CD4-positive, alpha-beta T cell treated with Interleukin-17A for 4 hours (primary cell): ENCODE measurements at places on chromosomes 11 and 22.

DNA sequence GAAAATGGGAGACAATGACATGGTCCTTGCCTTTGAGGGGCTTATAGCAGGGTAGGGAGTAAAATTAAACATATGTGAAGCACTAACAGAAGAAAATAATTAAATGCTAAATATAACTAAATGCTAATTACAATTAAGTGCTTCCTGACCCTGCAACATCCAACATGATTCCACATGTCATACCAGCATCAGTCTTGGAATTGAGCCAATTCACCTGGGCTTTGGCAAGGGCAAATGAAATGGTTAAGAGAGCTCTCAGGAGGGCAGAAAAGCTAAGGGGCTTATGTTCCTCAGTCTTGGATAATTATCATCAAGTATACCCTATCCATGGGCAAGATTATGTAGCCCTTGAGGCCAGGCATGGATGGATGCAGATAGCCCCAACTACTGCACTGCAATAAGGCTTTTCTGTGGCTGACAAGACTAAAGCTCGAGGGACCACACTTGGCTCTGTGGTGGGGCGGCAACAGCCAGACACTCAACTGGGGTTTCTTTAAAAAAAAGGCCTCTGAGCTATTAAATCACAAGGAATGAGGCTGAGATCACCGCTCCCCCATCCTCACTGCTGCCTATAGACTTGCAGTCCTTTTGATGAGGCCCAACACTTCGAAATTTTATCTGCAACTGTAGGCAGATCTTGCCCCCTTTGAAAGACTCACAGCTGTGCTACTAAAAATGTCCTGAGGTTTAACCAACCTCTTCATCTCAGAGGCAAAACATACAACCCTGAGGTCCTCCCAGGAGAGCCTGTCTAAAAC lies 39.0 kb downstream of the IL18BP start:
- no peak for DNase-seq

- no peak for DNase-seq
Measured at GRCh38 chr22:33337524-33337923, 279.3 kb upstream of the SYN3 start.

GRCh38 chr11:84691830-84692229 lies 935.3 kb downstream of the DLG2 start:
- no peak for DNase-seq

- no peak for DNase-seq
Measured at GRCh38 chr22:26748845-26749244, 91.5 kb downstream of the MIAT start.

DNA sequence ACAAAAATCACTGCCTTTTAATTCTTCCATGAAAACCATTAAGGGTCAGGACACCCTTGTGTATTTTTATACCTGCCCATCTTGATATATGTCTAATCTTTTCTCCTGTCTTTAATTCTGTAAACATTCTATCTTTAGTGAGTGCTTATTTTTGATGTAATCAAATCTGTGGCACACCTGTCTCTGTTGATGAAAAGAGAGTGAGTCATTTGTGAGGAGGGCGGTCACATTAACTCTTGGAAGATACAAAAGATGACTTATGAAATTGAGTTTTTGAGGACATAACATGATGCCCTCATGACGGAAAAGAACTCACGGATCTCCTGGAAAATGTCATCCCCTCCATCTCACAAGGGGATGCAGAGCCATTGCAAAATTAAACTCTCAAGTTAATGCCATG lies 206.5 kb upstream of the PGR start:
- DNase-seq = no peak

- no peak for DNase-seq
Measured at GRCh38 chr22:46107753-46108563, 42.4 kb upstream of the PPARA start.

GRCh38 chr11:79514290-79514689 lies 73.5 kb upstream of the TENM4 start:
- no peak for DNase-seq

DNA sequence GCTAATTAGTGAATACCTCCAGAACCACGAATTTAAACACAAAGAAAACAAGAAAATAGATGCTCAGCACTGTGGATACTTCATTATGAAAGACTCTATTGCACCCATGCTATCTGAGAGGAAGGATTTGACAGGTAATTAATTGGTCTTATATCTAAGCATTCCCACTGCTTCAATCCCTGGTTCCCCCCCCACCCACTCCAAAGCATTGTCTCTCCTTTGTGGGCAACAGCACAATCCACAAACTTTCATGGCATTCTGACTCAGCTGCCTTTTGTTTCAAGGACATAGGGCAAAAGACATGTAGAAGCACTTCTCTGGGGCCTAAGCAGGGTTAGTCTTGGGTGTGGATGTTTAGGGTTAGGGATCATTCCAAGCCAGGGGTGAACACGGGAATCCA lies 551.4 kb downstream of the BUD13 start:
- DNase-seq = no peak

- no peak for DNase-seq
Measured at GRCh38 chr11:6199174-6199810, at the start of gene OR52W1. TSS of gene OR52W1 (plus strand) at chr11:6199224. CDS start at chr11:6199224, 0 bp downstream.

GRCh38 chr22:35582218-35582860 lies 34.8 kb downstream of the MB start:
- DNase-seq = no peak

GRCh38 chr11:95536047-95536690 lies 253.4 kb downstream of the FAM76B start:
- no peak for DNase-seq

DNA sequence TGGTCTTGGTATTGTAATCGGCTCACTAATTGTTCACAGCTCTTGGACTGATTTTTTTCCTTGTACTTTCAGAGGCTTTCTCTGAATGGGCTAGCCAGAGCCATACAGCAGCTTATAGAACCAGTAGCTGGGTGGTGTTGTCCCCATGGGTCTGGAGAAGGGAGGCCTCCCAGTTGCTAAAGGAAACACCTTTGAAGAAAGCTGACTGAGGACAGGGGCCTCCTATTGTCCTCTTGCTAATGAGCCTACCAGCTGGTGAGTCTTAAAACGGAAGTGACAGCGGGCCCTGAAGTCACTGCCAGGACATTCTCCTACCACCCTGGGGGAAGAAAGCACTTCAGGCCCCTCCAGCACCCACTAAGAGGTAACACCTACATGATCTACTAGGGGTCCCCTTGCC lies 9.9 kb downstream of the FADS3 start:
- DNase-seq = no peak

DNA sequence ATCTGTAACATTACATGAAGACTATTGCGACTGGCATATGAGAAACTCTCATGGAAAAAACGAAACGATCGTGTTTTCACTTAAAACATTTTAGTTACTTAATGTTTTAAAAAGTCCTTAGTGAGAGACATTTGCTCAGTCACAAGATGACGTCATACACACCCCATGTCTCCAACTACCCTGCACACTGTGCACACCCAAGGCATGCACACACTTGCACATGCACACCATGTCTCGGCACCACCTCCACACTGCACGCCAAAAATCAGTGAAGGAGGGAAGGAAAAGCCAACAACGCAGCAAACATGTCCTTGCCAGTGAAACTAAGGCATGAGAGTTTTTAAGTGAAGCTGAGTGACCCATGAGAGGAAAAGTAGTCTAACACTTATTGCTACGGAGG lies 18.0 kb downstream of the NCAPD3 start:
- no peak for DNase-seq

DNA sequence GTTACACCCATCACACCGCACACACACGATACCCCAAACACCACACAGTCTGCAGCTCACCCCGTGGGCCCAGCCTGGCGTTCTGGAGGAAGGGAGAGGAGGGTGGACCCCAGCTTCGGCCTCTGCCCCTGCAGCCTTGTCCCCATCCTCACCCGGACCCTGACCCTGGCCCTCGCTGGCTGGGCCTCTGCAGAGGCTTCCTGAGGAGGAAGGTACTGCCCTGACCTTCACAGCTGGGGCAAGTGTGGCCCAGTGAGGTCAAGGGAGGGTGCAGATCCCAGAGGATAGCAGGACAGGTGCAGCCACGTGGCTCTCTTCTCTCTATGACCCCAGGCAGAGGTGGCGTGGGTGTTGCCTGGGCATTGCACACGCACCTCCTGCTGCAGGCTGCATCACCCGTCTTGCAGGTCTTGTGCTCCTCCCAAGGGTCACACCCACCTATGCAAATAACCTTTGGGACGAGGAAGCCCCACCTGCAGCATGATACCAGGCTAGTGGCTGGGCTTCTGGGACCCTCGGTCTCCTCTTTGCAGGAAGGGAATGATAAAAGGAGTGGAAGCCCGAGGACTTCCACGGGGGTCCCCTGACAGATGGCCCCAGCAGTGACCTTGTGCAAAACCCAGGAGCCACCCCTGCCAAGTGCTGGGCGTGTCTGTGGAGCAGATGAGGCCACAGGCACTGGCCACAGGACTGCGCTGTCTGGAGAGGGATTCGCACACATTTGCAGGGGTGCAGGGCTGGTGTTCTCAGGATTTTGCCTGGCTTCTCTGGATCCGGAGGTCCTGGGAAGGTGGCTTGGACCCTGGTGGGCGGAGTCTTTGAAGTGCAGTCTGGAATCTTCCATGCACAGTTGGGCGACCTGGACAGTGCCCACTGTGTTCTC lies 1241.5 kb downstream of the BRD1 start:
- no peak for DNase-seq

DNA sequence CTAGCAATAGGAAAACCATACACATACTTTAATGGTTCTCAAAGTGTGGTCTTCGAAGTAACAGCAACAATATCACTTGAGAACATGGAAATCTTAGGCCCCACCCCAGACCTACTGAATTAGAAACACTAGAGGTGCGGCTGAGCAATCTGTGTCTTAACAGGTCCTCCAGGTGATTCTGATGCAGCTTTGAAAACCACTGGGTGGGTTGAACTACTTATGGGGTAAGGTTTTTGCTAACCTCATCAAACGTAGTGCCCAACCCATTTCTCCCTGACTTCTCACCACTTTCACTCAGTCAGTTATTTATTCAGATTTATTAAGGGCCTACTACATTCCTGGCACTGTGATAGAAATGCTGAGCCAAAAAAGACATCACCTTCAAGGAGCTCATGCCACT lies 3.7 kb downstream of the MPZL2 start:
- DNase-seq = no peak
